Urinary bladder (tissue), 4 donors: ENCODE measurements at places on chromosomes 13 and 19. TPM values are rescaled to one million over a fixed set of nuclear protein-coding genes. Genes with fewer than 3 reads are reported as not detected.

TUBB4A gene
- 2.5 TPM for total RNA-seq

UFM1 gene
- 164 TPM for total RNA-seq

SBSN gene
- total RNA-seq: not detected

ZNF135 gene
- total RNA-seq: 12.6 TPM

SYT5 gene
- 0.74 TPM for total RNA-seq

TJP3 gene
- 3.1 TPM for total RNA-seq

GAS6 gene
- 55.1 TPM for total RNA-seq

RASA3 gene
- 17.8 TPM for total RNA-seq

CYP4F12 gene
- total RNA-seq: 30.3 TPM

EDDM13 gene
- not detected for total RNA-seq
